HCT116 (cell line): ENCODE measurements at places on chromosomes 2 and 18.

DNA sequence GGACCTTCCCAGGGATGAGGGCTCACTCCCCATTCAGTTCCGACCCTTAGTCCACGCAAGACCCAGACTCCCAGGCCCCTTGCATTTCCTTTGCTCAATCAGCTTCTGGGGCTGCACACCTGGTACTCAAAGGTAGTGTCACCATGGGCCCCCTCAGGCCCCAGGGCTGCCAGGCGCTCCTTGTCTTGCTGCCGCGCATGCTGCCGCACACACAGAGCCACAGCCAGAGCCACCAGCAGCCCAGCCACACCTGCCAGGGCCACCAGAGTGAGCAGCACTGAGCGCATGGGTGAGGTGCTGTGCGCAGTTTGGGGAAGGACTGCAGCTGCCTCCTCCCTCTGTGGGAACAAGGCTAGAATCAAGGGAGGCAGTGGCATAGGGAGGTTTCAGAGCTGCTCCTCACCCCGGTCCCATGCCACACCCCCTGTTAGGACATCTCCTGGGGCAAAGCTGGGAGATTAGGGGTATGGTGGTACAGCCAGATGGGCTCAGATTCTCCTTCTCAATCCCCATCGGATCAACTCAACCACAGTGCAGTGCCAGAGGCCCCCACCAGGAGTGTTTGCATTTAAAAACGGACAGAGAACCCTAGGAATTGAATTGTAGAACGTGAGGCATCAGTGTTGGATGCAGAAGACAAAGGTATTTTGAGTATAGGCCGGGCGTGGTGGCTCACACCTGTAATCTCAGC, 11.3 kb downstream of the PTPRN start:
- DNase-seq, result no peak

DNA sequence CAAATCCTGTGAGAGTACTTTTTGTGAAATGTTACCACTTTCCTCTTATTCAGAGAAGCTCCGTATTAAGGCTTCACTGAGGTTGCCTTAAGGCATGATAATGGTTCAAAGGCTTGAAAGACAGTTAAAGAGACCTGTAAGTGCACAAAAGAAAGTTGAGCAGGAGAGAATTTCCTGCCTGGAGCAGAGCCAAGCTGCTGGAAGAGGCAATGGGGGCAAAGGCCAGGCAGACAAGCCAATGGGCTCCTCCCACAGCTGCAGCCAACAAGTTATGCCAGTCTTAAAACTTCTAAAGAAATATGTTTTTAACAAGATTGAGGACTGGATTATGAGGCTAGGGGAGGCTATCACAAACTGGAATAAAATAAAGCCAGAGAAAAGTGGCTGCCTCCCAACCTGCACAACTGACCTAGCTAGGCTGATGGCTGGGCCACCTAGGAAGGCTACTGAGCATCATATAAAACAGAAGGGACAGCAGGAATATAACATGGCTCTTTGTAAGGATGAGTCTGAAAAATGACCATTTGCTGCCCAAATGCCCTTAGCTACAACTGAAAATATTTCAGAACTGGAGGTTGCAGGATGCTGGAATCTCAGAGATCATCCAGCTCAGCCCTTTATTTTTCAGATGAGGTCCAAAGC, 2.1 kb downstream of the IL1B start:
- no peak for DNase-seq

GRCh38 chr2:142069251-142069888, 61.4 kb downstream of the LRP1B start:
- no peak for DNase-seq

GRCh38 chr2:30141136-30141535, 5.7 kb upstream of the YPEL5 start:
- no peak for DNase-seq

DNA sequence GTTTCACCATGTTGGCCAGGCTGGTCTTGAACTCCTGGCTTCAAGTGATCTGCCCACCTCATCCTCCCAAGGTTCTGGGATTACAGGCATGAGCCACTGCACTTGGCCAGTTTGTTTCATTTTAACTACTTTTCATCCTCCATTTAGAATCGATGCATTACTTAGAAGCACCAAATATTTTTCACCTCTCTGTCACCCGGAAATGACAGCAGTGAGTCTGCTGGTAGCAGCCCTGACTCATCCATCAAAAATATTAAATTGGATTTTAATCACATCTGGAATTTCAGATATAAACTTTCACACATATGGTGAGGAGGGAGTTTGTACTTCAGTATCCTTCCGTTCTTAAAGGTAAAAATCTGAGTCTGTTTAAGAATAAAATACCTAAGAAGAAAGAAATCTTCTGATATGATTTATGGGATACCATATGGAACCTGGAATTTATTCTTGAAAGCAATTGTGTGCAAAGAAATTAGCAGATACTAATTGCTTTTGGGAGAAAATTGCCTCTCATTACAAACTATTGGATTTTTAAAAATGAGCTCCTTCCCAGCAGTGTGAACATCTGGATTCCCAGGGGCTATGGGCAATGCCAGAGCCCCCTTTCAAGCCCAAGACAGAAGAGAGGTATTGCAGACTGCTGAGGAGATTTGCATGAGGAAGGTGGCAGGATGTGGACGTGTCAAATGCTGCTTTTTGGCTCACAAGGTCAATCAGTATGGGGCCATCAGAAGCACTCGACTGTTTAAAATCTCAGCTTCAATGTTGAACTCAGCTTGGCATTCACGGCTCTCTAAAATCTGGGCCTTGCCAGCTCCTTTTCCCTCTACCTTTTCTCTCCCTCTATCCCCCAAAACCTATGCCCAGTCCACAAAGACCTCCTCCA, 279.5 kb upstream of the SIX2 start:
- no peak for DNase-seq

- no peak for DNase-seq
These were observed 156.1 kb downstream of the TPGS2 start for GRCh38 chr18:36672437-36673344.

DNA sequence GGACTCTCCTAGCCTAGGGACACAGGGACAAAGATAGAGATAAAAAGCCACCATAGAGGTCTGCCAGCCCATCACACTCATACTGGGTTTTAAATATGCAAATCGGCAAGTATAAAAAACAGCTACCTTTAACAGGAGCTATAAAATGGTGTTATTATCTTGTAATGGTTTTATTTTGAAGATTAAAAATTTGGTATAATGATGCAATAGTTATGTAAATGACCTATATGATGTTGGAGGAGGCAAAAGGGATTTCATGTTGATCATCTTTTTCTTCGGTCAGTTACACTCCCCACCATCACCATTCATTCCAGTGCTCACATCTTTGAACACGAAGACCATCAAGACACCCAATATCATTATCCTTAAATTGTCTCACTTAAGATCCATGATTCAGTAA, 11.2 kb downstream of the ZNF521 start:
- DNase-seq, result no peak

DNA sequence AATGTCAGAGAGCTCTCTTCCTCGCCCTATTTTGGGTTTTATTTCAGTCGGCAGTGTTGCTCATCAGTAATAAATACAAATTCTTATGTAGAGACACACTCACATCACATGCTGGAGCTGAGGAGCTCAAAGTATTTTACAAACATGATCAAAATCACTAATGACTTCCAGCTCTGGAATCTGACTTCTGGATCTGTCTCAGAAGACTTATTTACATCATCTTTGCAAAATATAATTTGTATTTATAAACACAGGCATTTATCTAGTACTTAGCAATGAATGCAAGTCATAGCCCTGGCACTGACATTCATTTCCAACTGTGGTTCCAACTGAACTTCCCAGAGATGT, 327.1 kb downstream of the NCKAP5 start:
- no peak for DNase-seq

DNA sequence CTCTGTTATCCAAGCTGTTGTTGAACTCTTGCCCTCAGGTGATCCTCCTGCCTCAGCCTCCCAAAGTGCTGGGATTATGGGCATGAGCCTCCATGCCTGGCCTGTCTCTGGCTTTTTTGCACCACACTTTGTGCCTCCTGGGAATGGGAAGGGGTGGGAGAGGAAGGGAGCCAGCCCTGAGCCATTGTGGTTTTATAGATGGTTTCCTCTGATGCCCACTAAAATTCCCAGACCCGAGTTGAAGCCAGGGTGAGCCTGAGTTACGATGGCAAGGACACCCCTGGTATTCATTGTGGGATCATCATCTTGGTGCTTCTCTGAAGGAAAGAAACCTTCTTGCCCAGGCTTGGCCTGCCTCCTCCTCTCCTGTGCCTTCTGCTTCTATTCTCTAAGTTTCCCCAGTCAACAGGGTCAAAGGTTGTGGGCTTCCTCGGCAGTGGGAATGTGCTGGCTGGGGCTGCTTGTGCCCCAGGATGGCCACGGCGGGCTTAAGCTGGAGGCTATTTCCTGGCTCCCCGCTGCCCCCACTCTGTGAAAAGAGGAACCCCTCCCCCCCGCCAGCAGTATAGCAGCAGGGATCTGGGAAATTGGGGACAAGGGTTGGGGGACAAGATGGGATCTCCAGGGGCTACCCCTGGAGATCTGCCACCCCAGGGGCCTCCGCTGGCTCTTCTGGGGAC, 106.2 kb downstream of the STPG4 start:
- no peak for DNase-seq

DNA sequence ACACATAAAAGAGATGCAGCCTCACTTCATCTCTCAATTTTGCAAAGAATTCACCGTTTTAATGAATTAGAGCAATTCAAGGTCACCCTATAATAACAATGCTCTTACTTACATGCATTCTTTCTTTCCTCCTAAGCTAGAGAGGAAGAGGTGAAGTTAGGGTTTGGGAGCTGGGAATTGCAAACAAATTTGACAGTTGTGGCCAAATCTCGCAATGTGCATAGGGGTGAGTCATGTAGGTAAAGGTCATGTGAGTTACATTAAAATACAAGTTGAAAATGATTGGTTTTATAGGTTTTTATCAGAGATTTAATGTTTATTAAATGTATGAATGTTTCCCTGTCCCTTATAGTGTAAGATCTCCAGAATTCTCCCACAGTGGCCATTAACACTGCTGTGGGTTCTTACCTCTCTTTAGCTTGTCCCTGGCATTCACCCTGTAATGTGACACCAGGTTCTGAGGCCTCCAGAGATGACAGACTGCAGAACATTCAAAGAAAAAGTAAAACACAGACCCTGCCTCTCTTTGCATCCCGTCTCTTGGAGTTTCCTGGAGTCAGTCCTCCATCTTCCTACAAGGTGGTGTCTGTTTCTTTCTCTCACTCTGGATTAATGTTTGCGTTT, 53.7 kb upstream of the LGALSL start:
- DNase-seq, result no peak

DNA sequence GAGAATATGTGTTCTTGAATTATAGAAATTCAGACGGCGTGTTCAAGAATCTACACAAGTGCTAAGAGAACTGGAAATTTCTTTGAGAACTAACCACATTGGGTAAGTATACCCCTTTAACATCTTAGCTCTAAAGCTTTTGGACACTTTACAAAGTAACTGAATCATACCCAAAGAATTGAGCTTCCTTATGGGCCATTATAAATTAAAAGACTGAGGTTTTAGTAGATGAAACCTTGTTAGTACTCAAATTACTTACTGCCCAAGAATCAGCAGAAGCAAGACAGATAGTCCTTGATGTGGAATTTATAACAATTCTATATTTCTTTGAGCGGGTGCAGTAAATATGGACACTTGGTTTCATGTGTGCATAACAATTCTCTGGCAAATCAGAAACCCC, 168.3 kb downstream of the PRPF40A start:
- no peak for DNase-seq

GRCh38 chr2:191126386-191127085, 24.3 kb downstream of the STAT4 start:
- DNase-seq, result no peak

- DNase-seq, result peak; percentile 54
These were observed 41.9 kb downstream of the BABAM2 start for GRCh38 chr2:27932396-27932795.

- no peak for DNase-seq
These were observed 156.9 kb downstream of the CCDC102B start for GRCh38 chr18:68954738-68955137.

GRCh38 chr2:189192766-189193165, 13.2 kb upstream of the COL5A2 start:
- DNase-seq, result no peak

DNA sequence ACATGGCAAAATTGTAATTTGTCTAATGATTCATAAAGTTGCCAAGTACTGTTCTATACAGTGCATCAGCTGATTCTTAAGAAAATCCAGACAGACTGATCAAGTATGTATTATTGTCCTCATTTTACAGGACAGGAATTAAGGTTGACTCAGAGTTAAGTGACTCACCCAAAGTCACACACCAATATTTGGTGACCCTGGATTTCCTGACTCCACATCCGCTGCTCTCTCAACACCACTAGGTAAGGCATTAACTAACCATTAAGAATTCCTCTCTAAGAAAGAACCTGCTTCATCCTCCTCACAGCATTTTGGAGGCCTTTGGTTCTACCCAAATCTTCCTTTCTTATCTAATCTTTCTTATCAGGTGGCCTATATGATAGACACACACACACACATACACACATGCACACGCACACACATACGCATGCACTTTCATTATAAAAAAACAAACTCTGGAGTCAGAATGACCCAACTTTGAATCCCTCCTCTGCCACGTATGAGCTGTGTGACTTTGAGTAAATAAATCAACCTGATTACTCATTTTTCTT, 150.8 kb downstream of the ANKRD44 start:
- DNase-seq, result peak; percentile 50

GRCh38 chr2:3585261-3586109, 9.4 kb upstream of the COLEC11 start:
- DNase-seq, result no peak

GRCh38 chr2:222976521-222977061, 75.4 kb upstream of the KCNE4 start:
- no peak for DNase-seq

- DNase-seq, result no peak
These were observed 248.9 kb upstream of the CWC22 start for GRCh38 chr2:180255981-180256380.

GRCh38 chr2:96391153-96391827, 55.7 kb downstream of the NCAPH start:
- DNase-seq, result no peak

GRCh38 chr2:210177769-210178168, 6.6 kb upstream of the KANSL1L start:
- no peak for DNase-seq

DNA sequence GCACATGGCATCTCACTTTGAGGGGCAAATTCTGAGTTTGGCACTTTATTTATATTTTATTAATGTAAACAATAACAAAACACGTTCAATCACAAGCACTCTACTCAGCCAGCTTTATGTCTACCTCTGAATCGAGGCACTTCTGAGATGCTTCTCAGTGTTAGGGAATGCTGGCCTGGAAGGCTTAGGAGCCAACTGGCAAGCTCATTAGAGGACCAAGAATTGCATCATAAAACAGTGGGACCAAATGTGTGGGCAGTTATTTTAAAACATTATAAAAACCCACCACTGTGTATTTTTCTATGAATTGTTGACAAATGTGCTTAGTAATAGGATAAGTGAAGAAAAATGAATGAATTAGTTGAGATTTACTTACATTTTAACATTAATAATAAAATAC, 46.8 kb upstream of the SMIM21 start:
- no peak for DNase-seq

- DNase-seq, result no peak
These were observed 233.3 kb downstream of the NCKAP5 start for GRCh38 chr2:133334923-133335322.
